ENCODE measurements at places on chromosomes 1 and 21.

- DNase-seq, result no peak
Observed at GRCh38 chr1:182095946-182096345, 34.4 kb upstream of the ZNF648 start.

GRCh38 chr1:117138561-117138960 is 17.0 kb upstream of the TRIM45 start:
- no peak for DNase-seq

DNA sequence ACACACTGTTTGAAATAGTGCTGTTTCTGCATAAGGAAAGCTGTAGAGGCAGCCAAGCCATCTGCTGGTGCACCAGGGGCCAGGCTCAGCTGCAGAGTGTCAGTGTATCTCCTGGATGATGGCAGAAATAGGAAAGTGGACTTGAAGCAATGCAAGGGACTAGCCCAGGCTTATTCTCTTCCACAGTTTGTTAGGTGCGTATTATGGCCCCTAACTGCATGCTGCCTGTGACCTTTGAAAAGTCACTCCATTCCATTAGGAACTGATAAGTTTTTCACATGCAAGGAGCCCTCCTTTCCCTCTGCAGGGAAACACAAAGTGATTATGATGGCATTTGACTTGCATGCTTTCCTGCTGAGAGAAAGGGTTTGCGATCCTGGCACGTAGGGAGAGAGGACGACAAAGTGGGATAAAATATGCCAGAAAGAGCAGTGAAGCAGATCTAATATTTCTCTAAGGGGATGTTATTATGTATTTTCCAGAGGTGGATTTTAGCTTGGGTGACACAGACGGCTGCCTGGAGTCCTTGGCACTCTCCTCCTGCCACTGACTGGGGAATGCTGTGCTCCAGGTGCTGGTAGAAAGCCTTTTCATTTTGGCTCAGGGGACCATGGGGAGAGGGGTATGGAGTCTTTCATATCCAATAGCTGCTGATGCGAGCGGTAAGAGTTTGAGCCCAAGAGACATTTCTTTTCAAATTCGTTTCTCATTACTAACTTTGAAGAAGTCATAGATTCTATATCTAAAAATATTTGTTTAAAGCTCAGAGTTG is 402.1 kb upstream of the B3GALT2 start:
- DNase-seq, result no peak

GRCh38 chr1:16248603-16249516 is 11.9 kb upstream of the CPLANE2 start:
- DNase-seq, result no peak

DNA sequence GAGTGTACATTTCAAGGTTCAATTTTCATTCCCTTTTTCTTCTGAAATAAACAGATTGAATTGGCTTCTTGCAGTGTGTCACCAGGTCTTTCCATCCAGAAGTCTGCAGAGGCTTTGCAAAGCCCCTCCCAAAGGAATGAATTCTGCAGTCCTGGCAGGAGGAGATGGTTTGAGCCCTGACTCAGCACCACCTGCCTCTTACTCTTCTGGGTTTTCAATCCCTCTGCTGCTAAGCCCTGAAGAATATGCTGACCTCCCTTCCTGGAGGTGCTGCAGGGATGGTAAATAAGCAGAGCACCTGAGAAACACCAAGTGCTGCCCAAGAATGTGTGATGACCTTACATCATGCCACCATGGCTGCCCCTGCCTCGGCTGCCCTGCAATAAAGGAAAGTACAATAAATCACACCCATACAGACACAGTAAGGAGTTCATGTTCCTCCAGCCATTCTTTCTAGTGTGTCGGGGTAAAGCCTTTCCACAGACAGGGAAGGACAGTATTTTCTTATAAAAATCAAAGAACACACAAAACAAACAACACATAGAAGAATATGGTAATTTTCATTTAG is 209.2 kb downstream of the ZNF326 start:
- DNase-seq, result no peak

DNA sequence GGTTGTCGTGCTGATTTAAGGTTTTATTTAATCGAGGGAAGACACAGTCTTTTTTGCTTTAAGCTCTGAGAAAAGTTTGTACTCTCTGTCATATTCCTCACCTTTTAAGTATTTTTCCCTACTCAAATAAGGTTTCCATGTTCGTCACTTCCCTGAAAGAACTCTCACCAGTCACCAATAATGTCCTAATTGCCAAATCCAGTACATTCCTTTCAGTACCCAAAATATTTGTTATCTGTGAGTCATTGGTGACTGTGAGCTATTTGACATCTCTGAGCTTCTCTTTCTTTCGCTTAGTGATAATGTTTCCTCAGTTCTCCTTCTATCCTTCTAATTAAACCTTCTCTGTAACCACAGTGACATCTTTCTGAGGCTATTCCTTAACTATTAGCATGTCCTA is 874.2 kb upstream of the ADGRL2 start:
- no peak for DNase-seq

GRCh38 chr1:53419034-53419433 is 40.2 kb upstream of the DMRTB1 start:
- DNase-seq, result no peak

GRCh38 chr1:212007886-212008285 is 27.5 kb downstream of the INTS7 start:
- no peak for DNase-seq

DNA sequence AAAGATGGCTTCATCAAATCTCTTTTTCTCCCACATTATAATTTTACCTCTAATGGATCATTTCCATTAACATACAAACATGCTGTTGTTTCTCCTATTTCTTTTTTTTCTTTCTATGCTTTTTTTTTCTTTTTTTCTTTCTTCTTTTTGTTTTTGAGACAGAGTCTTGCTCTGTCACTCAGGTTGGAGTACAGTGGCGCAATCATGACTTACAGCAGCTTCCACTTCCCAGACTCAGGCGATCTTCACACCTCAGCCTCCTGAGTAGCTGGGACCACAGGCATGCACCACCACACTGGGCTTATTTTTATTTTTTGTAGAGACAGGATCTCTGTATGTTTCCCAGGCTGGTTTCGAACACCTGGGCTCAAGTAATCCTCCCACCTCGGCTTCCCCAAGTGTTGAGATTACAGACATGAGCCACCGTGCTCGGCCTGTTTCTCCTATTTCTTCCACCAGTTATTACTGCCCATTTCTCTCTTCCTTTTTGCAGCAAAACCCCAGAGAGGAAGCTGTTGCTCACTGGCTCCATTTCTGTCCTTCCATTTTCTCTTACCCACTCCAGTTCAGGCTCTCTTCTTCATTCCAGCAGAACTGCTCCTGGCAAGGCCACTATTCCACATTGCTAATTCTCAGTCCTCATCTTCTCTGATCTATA is 32.1 kb upstream of the OPRD1 start:
- no peak for DNase-seq

DNA sequence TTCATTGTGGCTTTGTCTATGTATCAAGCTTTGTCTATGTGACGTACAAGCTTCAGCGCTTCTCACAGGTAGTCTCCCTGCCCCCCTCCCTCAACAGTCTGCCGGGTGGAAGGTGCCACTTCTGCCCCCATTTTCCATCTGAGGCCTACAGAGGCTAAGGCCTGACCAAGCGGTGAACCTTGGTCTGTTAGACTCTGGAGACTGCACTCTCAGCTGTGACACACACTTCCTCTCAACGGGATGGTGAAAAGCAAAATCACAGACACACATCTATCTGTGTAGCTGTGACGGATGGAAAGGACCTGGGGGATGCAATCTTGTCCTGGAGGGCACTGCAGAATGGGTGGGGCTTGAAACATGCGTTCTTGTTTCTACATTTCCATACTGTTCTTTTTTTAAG is 152.9 kb upstream of the EDN2 start:
- no peak for DNase-seq

- no peak for DNase-seq
Observed at GRCh38 chr1:152667648-152668047, 4.5 kb downstream of the LCE2D start.

DNA sequence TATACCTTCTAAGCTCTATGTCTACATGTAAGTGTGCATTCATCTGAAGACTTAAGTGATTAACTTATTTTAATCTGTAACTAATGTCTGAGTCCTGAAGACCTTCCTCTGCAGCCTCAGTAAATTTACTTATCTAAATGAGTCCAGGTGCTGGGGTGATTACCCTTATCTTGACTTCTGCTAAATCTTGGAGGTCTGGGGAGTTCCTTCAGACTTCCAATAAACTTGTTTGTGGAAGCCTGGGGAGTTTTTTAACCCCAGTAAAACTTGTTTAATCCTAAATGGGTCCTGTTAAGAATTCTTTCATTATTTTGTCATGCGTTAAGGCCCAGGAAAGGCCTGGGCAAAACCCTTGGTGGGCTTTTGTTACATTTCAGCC is 37.0 kb downstream of the RSPH1 start:
- no peak for DNase-seq

DNA sequence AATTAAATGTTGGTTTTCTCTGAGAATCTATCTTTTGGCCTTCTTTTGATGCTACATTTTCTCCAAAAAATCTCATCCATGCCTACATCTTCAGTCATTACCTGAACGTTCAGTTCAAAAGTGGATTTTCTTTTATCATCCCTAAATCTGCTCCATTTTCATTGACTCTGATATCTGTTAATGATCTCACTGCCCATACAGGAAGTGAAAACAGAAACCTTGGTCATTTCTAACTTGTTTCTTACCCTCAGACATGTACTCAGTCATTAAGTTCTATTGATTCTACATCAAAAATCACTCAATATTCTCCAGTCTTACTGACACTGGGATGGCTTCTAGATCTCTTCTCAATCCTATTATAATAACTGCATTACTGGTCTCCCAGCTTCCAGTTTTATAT is 22.7 kb downstream of the PRKACB start:
- DNase-seq, result no peak

- no peak for DNase-seq
Observed at GRCh38 chr1:241591317-241591716, 48.9 kb downstream of the CHML start.

DNA sequence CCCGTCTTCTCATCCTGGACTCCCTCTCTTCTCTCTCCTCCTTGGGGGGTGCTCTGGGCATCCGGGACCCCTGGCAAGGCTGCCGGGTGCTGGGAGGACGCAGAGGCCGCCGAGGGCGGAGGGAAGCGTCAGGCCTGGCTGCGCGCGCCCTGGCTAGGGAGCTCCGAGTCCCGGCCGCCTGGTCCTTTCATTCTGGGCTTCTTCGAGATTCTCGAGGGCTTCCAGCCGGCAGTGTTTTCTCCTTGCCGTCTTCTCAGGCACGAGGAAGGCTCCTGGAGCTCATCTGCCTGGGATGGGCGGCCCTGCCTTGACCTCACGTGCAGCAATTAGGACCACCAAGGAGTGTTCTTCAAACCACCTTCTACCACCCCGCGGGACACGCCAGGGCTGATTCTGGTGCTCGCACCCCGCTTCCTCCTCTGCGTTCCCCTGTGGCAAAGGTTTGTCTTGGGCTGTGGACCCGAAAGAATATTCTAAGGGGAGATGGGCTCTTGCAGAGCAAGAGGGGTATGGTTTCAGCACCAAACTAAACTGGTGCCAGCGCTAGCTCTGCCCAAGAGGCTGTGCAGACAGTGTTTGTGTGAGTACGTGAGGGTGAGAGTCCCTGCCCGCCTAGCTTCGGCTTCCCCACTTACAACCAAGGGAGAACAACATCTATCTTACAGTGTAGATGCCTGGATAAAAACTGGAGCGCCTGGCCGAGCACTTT is 36.5 kb downstream of the PIK3CD start:
- DNase-seq, result no peak

GRCh38 chr1:106480629-106481028 is 575.8 kb upstream of the PRMT6 start:
- no peak for DNase-seq

DNA sequence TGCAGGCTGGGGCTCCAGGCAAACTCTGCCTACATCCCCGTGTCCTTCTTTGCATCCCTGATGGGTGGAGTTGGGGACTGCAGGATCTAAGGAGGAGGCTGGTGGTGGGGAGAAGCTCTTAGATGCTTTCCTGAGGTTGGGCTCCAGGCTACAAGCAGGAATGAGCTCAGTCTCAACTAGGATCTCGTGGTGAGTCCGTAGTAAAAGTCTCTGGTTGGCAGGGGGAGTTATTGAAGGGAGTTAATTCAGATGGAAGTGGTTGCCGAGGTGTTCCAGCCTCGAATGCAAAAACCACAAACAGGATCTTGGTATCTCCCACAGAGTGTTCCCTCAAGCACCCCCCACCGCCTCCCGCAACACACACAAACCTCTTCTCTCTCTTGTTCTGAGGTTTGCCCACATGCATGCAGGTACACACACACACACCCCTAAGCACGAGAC is 35.0 kb downstream of the TMCC2 start:
- no peak for DNase-seq

- DNase-seq, result no peak
Observed at GRCh38 chr1:171251042-171251951, 3.0 kb downstream of the FMO1 start.

- no peak for DNase-seq
Observed at GRCh38 chr1:98210563-98210962, 289.7 kb upstream of the DPYD start.

DNA sequence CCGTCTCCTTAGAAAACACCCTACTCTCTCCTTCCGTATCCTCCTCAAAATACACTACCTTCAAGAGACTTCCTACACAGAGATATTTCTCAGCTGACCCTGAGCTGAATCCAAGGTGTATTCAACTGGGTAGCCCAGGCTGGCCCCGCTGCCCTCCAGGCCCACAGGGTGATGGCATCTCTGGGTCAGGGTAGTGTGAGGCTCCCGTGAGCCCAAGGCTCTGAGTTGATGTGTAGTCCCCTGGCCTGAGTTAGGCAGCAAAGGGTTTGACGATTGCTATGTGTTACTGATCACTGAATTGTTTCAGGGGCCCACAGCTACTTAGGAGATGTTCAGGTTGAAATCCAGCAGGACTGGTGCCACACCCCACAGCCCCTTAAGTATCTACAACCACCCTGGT is 6.7 kb downstream of the INAVA start:
- no peak for DNase-seq

DNA sequence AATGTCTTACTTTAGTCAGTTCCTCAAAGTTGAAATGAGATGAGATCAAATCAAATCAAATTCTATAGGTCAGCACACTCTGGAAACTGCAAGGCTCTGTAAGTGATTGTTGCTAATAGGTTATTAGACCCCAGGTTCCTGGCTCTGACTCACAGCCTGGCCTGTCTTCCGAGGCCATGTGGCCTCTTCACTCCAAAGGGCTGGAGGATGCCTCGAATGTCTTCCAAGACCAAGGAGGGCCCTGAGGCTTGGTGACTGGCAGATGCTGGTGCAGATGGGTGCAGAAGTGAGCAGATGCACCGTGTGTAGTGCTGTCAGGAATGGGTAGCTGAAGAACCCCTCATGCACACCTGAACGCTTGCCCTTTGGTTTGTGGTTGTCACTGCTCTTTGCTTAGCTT is 113.4 kb downstream of the MAB21L3 start:
- DNase-seq, result no peak

Measured in activated CD4-positive, CD25-positive, alpha-beta regulatory T cell treated with anti-CD3 and anti-CD28 coated beads, Interleukin-2, amount 50 U/mL, for 72 hours (primary cell).